ENCODE measurements at places on chromosomes 6 and 20.

- no peak for DNase-seq
Observed at GRCh38 chr20:19785173-19785982, 27.3 kb downstream of the RIN2 start.

- DNase-seq, result no peak
Observed at GRCh38 chr20:57323034-57323433, 6.6 kb upstream of the SPO11 start.

GRCh38 chr20:46316984-46317684, 8.8 kb upstream of the CDH22 start:
- DNase-seq, result no peak

- DNase-seq, result no peak
Observed at GRCh38 chr6:162315291-162315690, 412.3 kb downstream of the PRKN start.

DNA sequence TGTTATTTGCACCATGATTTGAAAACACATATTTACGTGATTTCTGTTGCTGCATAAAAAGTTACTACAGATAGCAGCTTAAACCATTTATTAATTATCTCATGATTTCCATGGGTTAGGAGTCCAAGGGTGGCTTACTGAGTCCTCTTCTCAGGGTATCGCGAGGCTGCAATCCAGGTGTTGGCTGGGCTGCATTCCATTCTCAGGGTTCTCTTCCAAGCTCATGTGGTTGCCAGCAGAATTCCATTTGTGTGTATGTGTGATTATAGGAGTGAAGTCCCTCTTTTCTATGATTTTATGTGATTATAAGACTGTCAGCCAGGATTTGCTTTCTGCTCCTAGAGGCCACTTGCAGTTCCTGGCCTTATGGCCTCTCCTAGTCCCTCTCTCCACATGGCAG, 135.1 kb downstream of the FAM83B start:
- no peak for DNase-seq

- no peak for DNase-seq
Observed at GRCh38 chr20:32541323-32542258, 43.5 kb downstream of the NOL4L start.

GRCh38 chr6:74518035-74518434, 687.8 kb downstream of the COL12A1 start:
- DNase-seq, result no peak

GRCh38 chr20:10167040-10167439, 51.6 kb upstream of the SNAP25 start:
- DNase-seq, result no peak

GRCh38 chr6:34964564-34964963, 75.5 kb downstream of the ANKS1A start:
- no peak for DNase-seq

- DNase-seq, result no peak
Observed at GRCh38 chr20:60637801-60638200, 614.3 kb upstream of the CDH4 start.

- DNase-seq, result no peak
Observed at GRCh38 chr6:84344005-84344404, 116.6 kb upstream of the CEP162 start.

GRCh38 chr6:107390056-107390455, 69.3 kb downstream of the PDSS2 start:
- no peak for DNase-seq

- DNase-seq, result peak; percentile 92
Observed at GRCh38 chr20:1325173-1326030, 3.5 kb downstream of the SDCBP2 start.

- no peak for DNase-seq
Observed at GRCh38 chr6:110703010-110703905, 112.0 kb downstream of the CDK19 start.

DNA sequence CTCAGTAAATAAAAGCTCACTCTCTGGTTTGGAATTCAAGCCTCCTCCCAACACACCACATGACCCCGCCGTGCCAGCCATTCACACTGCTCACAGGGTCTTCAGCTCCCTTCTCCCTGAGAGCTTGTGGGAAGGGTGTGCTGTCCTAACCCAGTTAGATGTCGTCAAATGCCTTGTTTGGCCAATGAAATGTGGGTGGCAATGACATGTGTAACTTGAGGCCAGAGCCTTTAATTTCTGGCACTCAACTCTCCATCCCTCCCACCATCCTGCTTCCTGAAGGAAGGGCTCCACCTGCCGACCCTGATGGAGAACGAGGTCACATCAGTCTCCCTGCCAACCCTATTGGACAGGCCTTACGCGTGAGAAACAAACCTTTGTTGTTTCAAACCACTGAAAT, 224.5 kb upstream of the AGPAT4 start:
- no peak for DNase-seq

- no peak for DNase-seq
Observed at GRCh38 chr6:34792605-34793500, 970 bp downstream of the BLTP3A start.

GRCh38 chr20:20956513-20956931, 149.6 kb downstream of the LINC00237 start:
- no peak for DNase-seq

DNA sequence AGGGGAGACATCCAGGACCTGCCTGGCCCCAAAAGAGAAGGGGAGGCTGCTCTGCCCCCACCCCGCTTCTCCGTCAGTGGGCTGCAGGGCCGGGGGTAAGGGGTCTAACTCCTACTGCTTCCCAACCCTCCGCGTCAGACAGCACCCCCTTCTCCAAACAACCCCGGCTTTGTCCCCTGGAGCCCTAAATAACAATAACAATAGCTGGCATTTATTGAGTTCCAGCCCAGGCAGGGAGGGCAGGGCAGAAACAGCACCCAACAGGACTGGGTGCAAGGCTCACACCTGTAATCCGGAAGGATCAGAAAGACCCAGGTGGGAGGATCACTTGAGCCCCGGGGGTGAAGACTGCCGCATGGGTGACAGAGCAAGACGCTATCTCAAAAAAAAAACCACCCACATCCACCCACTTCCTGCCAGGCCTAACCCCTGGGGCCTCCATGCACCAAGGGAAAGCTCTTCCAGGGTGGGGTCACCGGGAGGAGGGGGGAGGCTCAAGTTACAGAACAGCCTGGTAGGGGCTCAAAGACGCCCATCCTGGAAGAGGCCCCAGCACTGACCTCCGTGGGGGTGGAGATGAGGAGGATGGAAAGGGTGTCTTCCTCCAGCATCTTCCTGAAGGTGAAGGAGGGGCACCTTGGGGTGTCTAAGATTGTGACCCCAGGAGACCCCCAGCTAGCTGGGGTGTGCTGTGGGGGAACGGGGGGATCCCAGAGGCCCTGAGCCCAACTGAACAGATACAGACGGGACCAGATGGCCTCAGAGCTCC, 1.3 kb upstream of the FNDC11 start:
- no peak for DNase-seq

GRCh38 chr20:22815603-22816315, 219.4 kb upstream of the SSTR4 start:
- no peak for DNase-seq

DNA sequence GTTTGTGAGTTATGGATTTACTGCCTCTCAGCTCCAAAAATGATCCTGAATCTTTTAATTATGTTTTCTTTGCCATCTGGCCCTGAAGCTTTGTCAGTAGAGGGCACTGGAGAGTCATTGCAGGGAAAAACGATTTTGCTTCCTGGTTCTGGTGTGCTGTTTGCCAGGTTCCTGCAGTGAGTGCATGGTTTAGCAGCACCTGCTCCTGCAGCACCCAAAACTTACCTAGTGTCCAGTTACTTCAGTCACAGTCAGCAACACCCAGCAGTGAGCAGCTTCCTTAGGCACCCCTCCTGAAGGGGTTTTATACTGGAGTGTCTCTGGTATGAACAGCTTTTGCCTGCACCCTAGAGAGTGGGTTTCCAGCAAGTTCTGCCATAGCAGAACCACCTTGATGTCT, 6.0 kb upstream of the TRIM26 start:
- no peak for DNase-seq

- no peak for DNase-seq
Observed at GRCh38 chr20:19749618-19750071, 8.4 kb upstream of the RIN2 start.

- no peak for DNase-seq
Observed at GRCh38 chr20:50710492-50711063, 19.2 kb upstream of the RIPOR3 start.

- no peak for DNase-seq
Observed at GRCh38 chr6:37942606-37943376, 123.3 kb downstream of the ZFAND3 start.

DNA sequence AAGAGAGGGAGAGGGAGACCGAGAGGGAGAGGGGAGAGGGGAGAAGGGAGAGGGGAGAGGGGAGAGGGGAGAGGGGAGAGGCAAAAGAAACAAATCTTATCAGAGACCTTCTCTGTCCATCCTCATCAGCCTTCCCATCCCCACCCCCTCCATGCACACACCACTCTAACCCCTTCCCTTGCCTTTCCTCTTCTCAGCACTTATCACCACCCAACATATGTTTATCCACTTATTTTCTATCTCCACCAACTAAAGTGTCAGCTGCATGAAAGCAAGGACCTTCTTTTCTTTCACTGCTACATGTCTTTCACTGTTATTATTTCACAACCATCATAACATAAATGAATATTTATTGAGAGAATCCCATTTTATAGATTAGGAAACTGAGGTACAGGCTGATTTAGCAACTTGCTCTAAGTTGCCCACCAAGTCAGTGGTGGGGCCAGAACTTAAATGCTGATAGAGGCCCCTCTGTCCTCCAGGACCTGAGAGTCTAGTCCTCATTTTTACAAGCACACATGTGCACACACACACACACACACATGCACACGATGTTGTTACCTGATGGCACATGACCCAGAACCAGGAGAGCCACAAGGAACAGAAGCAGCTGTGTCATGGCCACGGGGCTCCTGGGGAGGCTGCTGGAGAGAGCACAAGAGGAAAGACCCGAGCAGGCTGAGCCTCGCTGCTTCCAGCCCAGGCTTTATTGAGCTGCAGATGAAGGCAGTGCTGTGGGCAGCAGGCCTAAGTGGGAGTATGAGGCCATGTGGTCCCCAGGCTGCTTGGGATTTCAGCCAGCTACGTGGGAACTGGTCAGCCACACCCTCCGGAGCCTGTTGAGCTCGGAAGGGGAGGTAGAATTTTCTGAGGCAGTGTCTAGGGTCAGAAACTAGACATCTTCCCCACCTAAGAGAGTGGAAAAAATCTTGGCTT, 2.3 kb downstream of the DEFB124 start:
- no peak for DNase-seq

DNA sequence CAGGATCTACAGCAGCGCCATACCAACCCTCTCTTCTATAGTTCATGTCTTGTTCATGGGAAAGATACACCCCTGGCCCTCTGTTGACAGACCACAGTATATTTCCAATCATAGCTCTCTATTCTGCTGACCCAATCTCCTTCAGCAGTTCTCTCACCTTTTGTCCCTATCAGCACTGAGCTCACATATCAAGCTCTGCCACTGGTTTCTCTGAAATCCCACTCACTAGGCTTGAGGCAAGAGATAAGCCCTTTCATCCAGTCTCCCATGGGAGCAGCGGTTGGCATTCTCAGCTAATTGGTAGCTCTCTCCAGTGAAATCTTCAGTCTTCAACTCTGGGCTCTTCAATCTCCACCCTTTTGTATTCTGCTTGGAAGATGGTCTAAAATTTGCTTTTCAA, 313.4 kb downstream of the GJA1 start:
- DNase-seq, result no peak

GRCh38 chr6:109008054-109008453, 86.6 kb downstream of the SESN1 start:
- no peak for DNase-seq

DNA sequence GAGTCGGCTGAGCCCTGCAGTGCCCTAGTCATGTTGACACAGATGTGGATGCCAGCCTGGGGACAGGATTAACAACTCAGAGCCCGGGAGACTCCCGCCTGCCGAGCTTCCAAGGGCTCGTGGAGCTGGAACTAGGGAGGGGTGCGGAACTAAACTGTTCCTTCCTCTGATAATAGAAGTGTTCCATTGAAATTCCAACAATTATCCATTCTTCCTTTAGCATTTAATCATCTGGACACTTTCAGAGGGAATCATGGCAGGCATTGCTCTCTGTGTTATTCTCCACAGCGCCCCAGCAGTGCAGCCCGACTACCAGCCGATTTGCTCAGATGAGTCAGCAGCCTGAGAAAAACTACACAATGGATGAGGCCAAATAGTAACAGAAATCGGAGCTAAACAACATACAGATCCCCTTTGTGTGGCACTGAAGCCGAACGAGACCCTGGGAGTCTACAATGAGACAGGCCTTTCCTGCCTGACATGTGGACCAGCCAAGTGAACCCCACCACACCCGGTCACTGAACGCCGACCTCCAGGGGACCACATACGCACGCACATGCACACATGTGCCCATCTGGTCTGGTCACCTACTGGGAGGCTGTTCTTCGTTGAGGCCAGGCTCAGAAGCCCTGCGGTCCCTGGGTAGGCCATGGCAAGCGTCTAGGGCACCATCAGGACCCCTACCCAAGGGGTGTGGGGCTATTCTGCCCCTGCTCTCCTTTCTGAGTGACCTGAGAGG, 238.4 kb upstream of the AFDN start:
- DNase-seq, result no peak

- no peak for DNase-seq
Observed at GRCh38 chr20:15031546-15032351, 694.3 kb upstream of the FLRT3 start.

DNA sequence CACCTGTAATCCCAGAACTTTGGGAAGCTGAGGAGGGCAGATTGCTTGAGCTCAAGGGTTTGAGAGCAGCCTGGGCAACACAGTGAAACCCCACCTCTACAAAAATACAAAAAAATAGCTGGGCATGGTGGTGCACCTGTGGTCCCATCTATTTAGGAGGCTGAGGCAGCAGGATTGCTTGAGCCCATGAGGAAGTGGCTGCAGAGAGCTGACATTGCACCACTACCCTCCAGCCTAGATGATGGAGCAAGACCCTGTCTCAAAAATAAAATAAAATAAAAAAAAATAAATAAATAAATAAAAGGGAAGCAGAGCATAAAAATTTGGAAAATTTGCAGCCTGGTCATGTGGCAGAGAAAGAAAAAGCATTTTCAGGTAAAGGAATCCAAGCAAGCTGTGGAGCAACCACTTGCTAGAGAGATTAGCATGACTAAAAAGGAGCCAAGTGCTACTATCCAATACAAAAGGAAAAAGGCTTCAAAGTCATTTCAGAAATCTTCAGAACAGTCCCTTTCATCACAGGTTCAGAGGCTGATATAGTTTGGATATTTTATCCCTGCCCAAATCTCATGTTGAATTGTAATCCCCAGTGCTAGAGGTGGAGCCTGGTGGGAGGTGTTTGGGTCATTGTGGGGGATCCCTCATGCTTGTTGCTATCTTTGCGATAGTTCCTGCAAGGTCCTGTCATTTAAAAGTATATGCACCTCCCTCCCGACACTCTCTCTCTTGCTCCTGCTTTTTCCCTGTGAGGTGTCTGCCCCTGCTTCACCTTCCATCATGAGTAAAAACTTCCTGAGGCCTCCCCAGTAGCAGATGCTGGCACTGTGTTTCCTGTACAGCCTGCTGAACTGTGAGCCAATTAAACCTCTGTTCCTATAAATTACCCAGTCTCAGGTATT, 11.2 kb upstream of the TTK start:
- no peak for DNase-seq

GRCh38 chr20:17141568-17141967, 85.3 kb upstream of the PCSK2 start:
- DNase-seq, result no peak

DNA sequence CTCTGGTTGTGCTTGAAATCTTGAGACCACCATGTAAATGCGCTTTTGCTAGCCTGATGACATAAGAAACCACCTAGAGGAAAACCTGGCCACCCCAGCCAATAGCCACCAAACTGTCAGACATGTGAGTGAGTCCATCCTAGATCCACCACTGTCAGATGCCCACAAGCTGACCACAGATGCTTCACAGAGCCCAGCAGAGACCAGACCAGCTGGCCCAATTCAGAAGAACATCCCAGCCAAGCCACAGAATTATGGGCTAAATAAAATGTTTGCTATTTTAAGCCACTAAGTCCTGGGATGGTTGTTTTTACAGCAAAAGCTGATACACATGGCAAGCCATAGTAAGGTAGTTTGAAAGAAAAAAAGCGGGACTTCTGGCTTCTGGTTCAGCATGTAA, 425.3 kb downstream of the KIF16B start:
- no peak for DNase-seq
